Activated CD8-positive, alpha-beta memory T cell treated with anti-CD3 and anti-CD28 coated beads for 1 hour (primary cell): ENCODE measurements at places on chromosomes 3 and 15.

DNA sequence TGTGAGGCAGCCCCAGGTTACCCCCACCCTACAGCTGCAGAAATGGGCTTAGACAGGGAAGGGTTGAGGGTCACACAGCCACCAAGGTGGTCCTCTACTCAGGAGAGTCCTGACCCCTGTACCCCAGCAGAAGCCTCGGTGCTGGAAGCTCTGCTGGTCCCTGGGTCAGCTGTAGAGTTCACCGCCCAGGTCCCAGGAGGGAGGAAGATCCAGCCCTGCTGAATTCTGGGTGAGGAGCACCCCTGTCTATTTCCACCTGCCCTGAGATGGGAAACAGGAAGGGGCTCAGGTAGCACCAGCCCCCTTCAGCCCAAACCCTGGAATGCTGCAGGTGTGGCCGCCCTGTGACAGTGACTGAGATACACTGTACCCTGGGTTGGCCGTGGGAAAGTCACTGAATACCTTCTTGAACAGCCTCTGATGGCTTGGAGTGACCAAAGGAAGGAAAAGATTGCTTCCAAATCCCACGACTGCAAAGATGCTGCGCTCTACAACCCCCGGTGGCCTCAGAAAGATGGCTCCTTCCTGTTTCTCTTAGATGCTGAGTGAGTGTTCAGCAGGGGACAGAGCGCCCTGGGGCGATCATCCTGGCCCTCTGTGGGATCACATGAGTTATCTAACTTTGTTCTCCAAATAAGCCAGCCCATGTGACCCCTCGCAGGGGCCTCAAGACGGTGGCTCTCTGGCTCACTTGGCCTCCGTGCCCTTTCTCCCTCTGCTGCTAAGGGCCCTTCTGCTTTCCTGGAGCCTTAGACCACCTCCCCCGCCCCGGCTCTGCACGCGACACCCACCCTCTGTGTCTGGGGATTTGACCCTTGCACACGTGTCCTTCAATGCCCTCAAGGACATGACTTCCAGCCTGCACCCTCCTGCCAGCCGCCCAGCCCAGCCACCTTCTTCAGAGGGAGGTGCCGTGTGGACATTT is 141.9 kb downstream of the NSMCE3 start:
- DNase-seq, result no peak

- DNase-seq, result no peak
Observed at GRCh38 chr3:50293079-50293801, 1.0 kb upstream of the IFRD2 start.

GRCh38 chr3:7306901-7307300 is 446.0 kb downstream of the GRM7 start:
- no peak for DNase-seq

GRCh38 chr3:140316466-140316865 is 361.4 kb upstream of the TRIM42 start:
- no peak for DNase-seq

GRCh38 chr3:29978036-29978435 is 628.4 kb upstream of the TGFBR2 start:
- DNase-seq, result no peak

DNA sequence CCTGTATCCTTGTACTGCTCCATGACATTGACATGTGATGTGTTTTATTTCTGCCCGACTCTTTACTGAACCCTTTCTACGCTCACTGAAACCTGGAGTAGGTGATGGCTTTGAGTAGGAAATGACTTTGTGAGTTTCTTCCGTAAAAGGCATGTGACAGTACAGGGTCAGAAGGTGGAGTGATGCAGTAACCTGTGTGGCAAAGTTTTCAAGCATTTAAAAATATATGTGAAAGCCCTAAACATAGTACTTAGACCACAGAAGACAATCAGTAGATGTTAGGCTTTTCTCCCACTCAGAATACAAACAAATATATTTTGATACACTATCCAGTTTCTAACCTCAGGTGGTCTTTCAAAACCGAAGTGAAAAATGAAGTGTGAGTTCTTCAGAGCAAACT is 31.3 kb upstream of the SACM1L start:
- DNase-seq, result no peak

- DNase-seq, result no peak
Observed at GRCh38 chr3:9061634-9062033, 98.4 kb upstream of the RAD18 start.
